ENCODE measurements at places on chromosomes 1 and 21. TPM values are rescaled to one million over a fixed set of nuclear protein-coding genes. Genes with fewer than 3 reads are reported as not detected.

The RASAL2 gene
- 21.7 TPM for total RNA-seq

The OR2T2 gene
- not detected for total RNA-seq

The NEK2 gene
- 4.8 TPM for total RNA-seq

The SLC2A5 gene
- total RNA-seq = under 0.01 TPM

The KCTD3 gene
- total RNA-seq = 30.7 TPM

The CNIH3 gene
- total RNA-seq = 1.7 TPM

The CELA3B gene
- total RNA-seq = not detected

The SPRR2G gene
- total RNA-seq = not detected

The PRAMEF5 gene
- total RNA-seq = not detected

The ELAPOR1 gene
- 0.24 TPM for total RNA-seq

The LDLRAD1 gene
- total RNA-seq = under 0.01 TPM

The SUMO3 gene
- total RNA-seq = 82.1 TPM

The CYP4A11 gene
- not detected for total RNA-seq

The KDF1 gene
- 21.1 TPM for total RNA-seq

The CR1 gene
- total RNA-seq = not detected

The PDE9A gene
- 2.2 TPM for total RNA-seq

The MXRA8 gene
- total RNA-seq = 12.0 TPM

The ATP1A4 gene
- total RNA-seq = not detected

The LUZP1 gene
- 14.7 TPM for total RNA-seq

The LRRC71 gene
- total RNA-seq = not detected

The CLCNKA gene
- total RNA-seq = not detected

The OR2T1 gene
- not detected for total RNA-seq

Measured in tracheal epithelial cell (primary cell).